Vein endothelial cell (primary cell): ENCODE measurements at places on chromosomes 5 and 9. TPM values are rescaled to one million over a fixed set of nuclear protein-coding genes. Genes with fewer than 3 reads are reported as not detected.

ACER2 gene
- total RNA-seq: 10.5 and 13.5 TPM in 2 replicates

ZNF354C gene
- 5.6 and 6.4 TPM in 2 replicates for total RNA-seq

SLC26A2 gene
- total RNA-seq: 28.4 and 33.4 TPM in 2 replicates

TSSK1B gene
- total RNA-seq: under 0.01 and 0.10 TPM in 2 replicates

FKTN gene
- 24.5 and 29.7 TPM in 2 replicates for total RNA-seq

TMEM252 gene
- total RNA-seq: not detected in 2 replicates

ARL14EPL gene
- total RNA-seq: 0.33 and 0.67 TPM in 2 replicates

CCL28 gene
- total RNA-seq: 2.3 and 2.7 TPM in 2 replicates

C5orf52 gene
- total RNA-seq: not detected in 2 replicates

CAVIN4 gene
- total RNA-seq: 1.6 and 3.3 TPM in 2 replicates

WNT8A gene
- total RNA-seq: under 0.01 TPM in 1 of 2 replicates, not detected in the other

PCDHB13 gene
- total RNA-seq: 1.3 and 2.6 TPM in 2 replicates

ZNF658 gene
- total RNA-seq: 5.5 and 5.6 TPM in 2 replicates

VCAN gene
- total RNA-seq: 10.4 and 26.8 TPM in 2 replicates

MTREX gene
- total RNA-seq: 88.4 and 95.0 TPM in 2 replicates

LCN1 gene
- total RNA-seq: not detected in 2 replicates

CCDC180 gene
- total RNA-seq: 2.2 and 2.9 TPM in 2 replicates

IFNA13 gene
- not detected in 2 replicates for total RNA-seq

PLCXD3 gene
- 0.33 and 0.76 TPM in 2 replicates for total RNA-seq

SEMA6A gene
- total RNA-seq: 5.4 and 9.5 TPM in 2 replicates

NTNG2 gene
- under 0.01 and 0.10 TPM in 2 replicates for total RNA-seq

TTC39B gene
- total RNA-seq: 4.3 and 4.9 TPM in 2 replicates

MSX2 gene
- not detected in 2 replicates for total RNA-seq

ANGPTL2 gene
- total RNA-seq: 18.8 and 23.8 TPM in 2 replicates

PCDHB10 gene
- total RNA-seq: 1.1 and 1.3 TPM in 2 replicates

FBP1 gene
- 3.2 and 3.3 TPM in 2 replicates for total RNA-seq

KIF20A gene
- 33.6 and 61.7 TPM in 2 replicates for total RNA-seq

ADRB2 gene
- 6.5 and 7.5 TPM in 2 replicates for total RNA-seq

GRXCR2 gene
- not detected in 2 replicates for total RNA-seq

ASPN gene
- not detected in 2 replicates for total RNA-seq

CTNND2 gene
- total RNA-seq: 0.10 TPM in 1 of 2 replicates, not detected in the other

LHX6 gene
- 10.1 and 36.1 TPM in 2 replicates for total RNA-seq

FREM1 gene
- total RNA-seq: under 0.01 TPM in 1 of 2 replicates, not detected in the other

BHMT2 gene
- total RNA-seq: 0.65 and 3.0 TPM in 2 replicates
